H1 (cell line): ENCODE measurements at places on chromosomes 5 and 9. TPM values are rescaled to one million over a fixed set of nuclear protein-coding genes. Genes with fewer than 3 reads are reported as not detected.

SPATA9 gene
- not detected in 2 replicates for total RNA-seq

GABRA1 gene
- 16.2 and 17.3 TPM in 2 replicates for total RNA-seq

- DNase-seq: peak; percentile 67
- no peaks in the 10 kb centered on the region for H3K36me3 ChIP-seq
- peak overlapping the region; percentile 54 for H3K4me3 ChIP-seq
Observed at GRCh38 chr5:74639807-74640449, 600 bp downstream of the ENC1 start.

DNA sequence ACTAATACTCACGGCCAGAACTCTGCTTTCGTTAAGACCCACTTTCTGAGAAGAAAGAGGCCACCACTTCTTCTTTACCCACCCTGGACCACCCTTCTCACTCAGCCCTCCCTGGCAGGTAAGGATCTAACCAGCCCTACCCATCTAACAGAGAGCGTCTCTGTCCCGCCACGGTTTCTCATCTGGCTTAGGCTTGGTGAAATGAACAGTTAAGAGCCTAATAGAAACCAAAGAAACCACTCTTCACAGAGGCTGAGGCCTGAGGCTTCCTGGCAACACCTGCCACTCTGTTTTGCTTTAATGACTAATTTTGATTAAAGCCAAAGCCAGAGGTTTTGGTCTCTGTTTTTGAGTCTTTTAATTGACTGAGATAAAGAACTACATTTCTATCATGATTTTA, 354.1 kb upstream of the SLC30A5 start:
- H3K27me3 ChIP-seq: no peaks in the 10 kb centered on the region
- no peaks in the 10 kb centered on the region for H3K4me1 ChIP-seq
- no peak for DNase-seq
- no peaks in the 10 kb centered on the region for H3K36me3 ChIP-seq
- no peak overlapping the region for H3K4me3 ChIP-seq

DNA sequence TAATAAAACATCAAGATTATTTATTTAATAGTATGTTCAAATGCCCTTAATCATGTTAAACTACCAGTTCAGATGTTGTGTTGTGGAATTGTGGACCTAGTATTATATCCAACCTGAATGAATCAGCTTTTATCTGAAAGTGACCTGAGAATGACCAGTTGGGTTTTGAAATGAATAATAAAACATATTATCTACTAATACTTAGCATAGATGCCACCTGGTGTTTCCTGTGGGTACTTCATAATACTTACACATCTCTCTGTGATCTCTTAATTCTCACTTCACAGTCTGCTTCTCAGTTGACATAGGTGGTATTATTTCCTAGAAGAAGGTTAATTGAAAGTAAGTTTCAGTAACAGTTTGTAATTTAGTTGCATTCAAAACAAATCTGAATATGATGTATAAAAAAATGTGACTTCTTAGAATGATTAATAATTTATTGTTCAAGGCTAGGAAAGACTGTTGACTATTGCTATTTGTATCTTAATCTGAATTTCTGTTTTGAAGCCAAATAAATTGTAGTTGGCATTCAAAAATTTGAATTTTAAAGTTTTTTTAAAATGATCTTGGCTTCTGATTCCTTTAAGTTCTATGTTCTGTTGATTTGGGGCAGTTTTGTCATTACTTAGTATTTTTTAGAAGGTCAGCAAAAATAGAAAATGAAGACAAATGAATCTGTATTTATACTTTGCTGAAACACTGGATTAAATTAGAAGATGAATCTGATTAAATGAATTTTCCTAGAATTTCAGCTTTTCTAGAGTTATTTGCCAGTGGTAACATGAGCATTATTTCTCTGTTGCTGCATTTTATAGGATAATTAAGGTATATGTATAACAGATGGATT, 48.2 kb downstream of the KIF2A start:
- no peak overlapping the region for H3K27ac ChIP-seq
- no peaks in the 10 kb centered on the region for H3K27me3 ChIP-seq
- H3K4me1 ChIP-seq: no peaks in the 10 kb centered on the region
- peaks cover 75% of the 10 kb centered on the region for H3K36me3 ChIP-seq
- DNase-seq: no peak
- H3K4me3 ChIP-seq: no peak overlapping the region

DNA sequence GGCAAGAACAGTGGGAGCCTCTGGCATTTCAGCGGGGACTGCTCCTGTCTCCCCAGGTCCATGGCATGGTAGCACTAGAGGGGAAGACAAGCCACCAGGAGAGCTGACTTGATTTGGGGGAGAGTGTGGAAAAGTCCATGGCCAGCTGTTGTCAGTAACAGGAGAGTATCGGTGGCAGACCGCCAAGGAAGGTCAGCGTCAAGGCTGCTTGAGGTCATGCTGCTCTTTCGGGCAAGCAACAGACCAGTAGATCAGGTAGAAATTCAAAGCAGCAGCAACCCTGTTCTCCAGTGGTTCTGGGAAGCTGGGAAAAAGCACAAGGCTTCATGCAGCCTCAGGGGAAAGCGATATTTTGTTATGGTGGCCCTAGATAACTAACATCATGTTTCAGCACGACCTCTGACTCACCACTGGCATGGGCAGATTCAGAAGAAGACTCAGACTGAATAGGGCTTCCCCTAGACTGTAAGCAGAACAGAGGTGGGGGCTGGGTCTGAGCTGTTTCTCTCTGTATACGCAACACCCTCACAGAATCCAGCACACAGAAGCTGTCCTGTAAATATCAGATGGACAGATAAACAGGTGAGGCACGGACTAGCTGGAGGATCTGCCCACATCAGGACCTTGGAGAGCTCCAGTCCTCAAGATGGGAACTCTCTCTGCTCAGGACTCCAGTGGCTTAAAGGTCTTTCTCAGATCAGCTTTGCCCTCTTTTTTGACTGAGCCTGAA, 35.2 kb upstream of the PLEKHG4B start:
- H3K4me1 ChIP-seq: peaks cover 7% of the 10 kb centered on the region
- H3K4me3 ChIP-seq: no peak overlapping the region
- H3K27me3 ChIP-seq: peaks cover 9% of the 10 kb centered on the region; the same call in 1 of the 2 replicates
- H3K27ac ChIP-seq: no peak overlapping the region
- peak; percentile 79 for DNase-seq

DNA sequence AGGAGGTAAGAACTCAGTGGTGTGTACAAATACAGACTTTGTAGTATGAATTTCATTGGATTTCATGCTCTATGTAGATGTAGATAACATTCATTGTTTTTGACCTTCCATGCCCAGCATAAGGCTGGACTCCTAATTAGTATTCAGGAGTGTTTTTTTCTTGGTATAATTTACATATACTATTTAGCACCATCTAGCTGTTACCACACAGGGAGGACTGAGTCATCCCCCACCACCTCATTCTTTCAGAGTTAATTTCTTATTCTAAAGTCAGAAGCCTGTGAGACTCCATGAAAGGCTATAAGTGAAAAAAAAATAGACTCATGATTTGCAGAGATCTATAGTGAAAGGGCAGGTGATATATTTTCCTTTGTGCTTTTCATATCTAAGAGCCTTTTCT, 555.0 kb downstream of the PRR16 start:
- H3K4me1 ChIP-seq: no peaks in the 10 kb centered on the region
- no peak for DNase-seq
- H3K27ac ChIP-seq: no peak overlapping the region

DNA sequence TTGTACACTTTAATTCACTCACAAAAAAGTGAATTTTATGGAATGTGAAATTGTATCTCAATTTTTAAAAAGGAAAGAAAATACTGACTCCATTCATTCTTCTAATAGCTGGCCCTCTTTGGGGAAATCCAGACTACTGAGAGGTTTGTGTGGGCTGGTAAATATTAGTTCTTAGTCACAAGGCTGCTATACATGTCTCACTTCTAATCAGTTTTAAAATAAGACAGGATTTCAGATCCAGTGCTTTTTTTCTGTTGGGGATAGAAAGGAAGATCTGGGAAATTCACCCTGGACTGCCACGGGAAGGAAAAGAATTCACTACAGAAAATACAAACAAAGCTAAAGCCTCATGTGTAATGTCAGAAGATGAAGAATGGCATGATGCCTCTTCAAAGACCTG, 32.7 kb upstream of the ADAMTSL1 start:
- H3K36me3 ChIP-seq: no peaks in the 10 kb centered on the region
- no peak overlapping the region for H3K27ac ChIP-seq
- H3K4me1 ChIP-seq: peaks cover 8% of the 10 kb centered on the region
- DNase-seq: no peak

GRCh38 chr5:116453988-116454411, 120.6 kb downstream of the SEMA6A start:
- H3K27ac ChIP-seq: no peak overlapping the region
- H3K36me3 ChIP-seq: peaks cover 80% of the 10 kb centered on the region
- no peaks in the 10 kb centered on the region for H3K27me3 ChIP-seq
- peaks cover 8% of the 10 kb centered on the region for H3K4me1 ChIP-seq
- DNase-seq: no peak

DNA sequence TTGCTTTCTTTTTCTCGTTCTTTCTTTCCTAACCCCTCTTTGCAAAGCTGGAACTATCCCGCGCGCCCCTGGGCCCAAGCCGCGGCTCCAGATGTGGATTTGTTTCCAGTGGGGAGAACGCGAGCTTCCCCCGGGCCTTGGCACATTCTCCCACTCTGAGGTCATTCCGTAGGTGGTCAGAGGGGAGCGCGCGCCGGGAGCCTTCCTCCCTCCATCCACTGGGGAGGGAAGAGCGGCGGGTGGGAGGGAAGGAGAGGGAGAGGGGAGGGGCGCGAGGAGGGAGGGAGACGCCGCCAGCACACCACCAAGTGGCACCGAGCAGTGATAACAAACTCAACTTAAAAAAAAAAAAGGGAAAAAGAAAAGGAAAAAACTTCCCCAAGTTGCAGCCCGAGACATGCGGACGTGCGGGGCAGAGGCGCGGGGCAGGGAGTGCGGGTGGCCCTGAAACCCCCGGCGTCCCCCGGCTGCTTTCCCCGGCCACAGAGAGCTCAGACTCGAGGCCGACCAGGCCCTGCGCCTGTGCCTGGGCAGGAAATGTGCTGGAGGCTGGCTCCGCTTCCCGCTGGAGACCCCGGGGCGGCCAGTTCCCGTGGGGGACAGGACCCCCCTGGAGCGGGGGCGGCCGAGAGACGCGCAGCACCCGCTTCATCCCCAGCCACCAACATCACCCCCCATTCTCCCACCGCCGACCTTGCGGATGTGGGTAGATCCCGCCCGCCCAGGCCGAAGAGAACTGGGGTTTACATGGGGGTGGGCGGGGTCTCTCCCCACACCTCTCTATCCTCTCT, 3.1 kb downstream of the IER5L start:
- H3K36me3 ChIP-seq: no peaks in the 10 kb centered on the region
- no peak overlapping the region for H3K27ac ChIP-seq
- H3K4me1 ChIP-seq: peaks cover 24% of the 10 kb centered on the region
- peak overlapping the region; percentile 47 for H3K4me3 ChIP-seq
- no peak for DNase-seq
- peaks cover 61% of the 10 kb centered on the region for H3K27me3 ChIP-seq

GRCh38 chr5:57164124-57164523, 9.7 kb upstream of the GPBP1 start:
- H3K4me3 ChIP-seq: no peak overlapping the region
- H3K4me1 ChIP-seq: no peaks in the 10 kb centered on the region
- DNase-seq: no peak
- no peak overlapping the region for H3K27ac ChIP-seq

DNA sequence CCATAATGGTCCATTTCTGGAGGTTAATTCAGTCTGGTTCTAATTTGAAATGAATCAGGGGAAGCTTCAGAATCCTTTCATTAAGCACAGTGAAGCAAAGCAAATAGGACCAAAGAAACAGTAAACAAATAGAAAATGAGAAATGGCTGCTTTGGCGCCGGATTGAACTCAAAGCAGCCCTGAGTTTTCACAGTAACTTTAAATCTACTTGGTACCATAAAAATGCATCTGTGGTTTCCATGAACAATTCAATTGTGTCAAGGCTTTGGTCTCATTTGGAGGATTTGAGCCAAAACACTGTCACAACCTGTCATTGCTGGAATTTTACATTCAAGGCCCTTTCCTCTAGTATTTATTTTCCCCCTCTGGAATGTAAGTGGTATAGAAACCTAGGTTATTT, 25.9 kb upstream of the DAPK1 start:
- no peak overlapping the region for H3K4me3 ChIP-seq
- no peaks in the 10 kb centered on the region for H3K4me1 ChIP-seq
- DNase-seq: no peak
- no peaks in the 10 kb centered on the region for H3K36me3 ChIP-seq

- H3K27ac ChIP-seq: no peak overlapping the region
- H3K4me3 ChIP-seq: no peak overlapping the region
- no peaks in the 10 kb centered on the region for H3K36me3 ChIP-seq
- DNase-seq: no peak
Observed at GRCh38 chr9:1267581-1267980, 217.4 kb downstream of the DMRT2 start.

DNA sequence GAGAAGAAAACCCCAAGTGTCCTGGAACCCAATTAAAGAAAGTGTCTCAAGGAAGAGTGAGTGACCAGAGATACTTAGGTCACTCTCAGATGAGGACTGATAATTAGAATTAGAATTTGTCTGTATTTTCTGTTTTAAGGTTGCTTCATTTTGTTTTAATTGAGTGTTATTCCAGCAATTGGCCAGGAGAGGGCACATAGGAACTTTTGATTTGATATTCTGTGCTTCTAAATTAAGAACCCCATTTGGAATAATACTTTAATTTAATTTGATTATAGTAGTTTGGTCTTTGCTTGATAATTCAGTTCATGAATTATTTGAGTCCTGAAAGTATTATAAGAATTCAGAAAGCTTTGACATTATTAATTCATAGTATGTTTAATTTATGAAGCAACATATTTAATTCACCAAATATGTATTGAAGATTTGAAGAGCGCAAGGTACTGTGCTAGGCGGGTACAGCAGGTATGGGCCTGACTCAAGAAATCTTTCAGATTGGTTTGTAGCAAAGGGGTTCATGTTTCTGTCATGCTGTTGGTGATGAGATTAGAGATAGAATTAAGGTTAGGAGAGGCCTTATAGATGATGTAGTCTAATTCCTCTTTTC, 4.9 kb downstream of the MRPL22 start:
- H3K27ac ChIP-seq: no peak overlapping the region
- no peaks in the 10 kb centered on the region for H3K4me1 ChIP-seq
- H3K36me3 ChIP-seq: no peaks in the 10 kb centered on the region
- no peaks in the 10 kb centered on the region for H3K27me3 ChIP-seq
- H3K4me3 ChIP-seq: no peak overlapping the region
- no peak for DNase-seq
